Immature natural killer cell (primary cell): ENCODE measurements at places on chromosomes 5 and 9. TPM values are rescaled to one million over a fixed set of nuclear protein-coding genes. Genes with fewer than 3 reads are reported as not detected.

LEAP2 gene
- 2.0 TPM for polyA plus RNA-seq

MCTP1 gene
- polyA plus RNA-seq: 1.4 TPM

TLX3 gene
- polyA plus RNA-seq: not detected

OGN gene
- 0.13 TPM for polyA plus RNA-seq

DAB2 gene
- polyA plus RNA-seq: 17.3 TPM

- no peaks in the 10 kb centered on the region for H3K4me1 ChIP-seq
- no peaks in the 10 kb centered on the region for H3K36me3 ChIP-seq
- H3K27me3 ChIP-seq: no peaks in the 10 kb centered on the region
- no peak overlapping the region for H3K27ac ChIP-seq
- no peak overlapping the region for H3K4me3 ChIP-seq
- no peak for DNase-seq
Measured at GRCh38 chr5:83531661-83532060, 60.1 kb downstream of the VCAN start.

- no peaks in the 10 kb centered on the region for H3K36me3 ChIP-seq
- no peak for DNase-seq
- H3K4me3 ChIP-seq: no peak overlapping the region
- H3K27ac ChIP-seq: no peak overlapping the region
- H3K4me1 ChIP-seq: peaks cover 22% of the 10 kb centered on the region
- no peaks in the 10 kb centered on the region for H3K27me3 ChIP-seq
Measured at GRCh38 chr5:78369680-78370079, 9.3 kb downstream of the SCAMP1 start.

DNA sequence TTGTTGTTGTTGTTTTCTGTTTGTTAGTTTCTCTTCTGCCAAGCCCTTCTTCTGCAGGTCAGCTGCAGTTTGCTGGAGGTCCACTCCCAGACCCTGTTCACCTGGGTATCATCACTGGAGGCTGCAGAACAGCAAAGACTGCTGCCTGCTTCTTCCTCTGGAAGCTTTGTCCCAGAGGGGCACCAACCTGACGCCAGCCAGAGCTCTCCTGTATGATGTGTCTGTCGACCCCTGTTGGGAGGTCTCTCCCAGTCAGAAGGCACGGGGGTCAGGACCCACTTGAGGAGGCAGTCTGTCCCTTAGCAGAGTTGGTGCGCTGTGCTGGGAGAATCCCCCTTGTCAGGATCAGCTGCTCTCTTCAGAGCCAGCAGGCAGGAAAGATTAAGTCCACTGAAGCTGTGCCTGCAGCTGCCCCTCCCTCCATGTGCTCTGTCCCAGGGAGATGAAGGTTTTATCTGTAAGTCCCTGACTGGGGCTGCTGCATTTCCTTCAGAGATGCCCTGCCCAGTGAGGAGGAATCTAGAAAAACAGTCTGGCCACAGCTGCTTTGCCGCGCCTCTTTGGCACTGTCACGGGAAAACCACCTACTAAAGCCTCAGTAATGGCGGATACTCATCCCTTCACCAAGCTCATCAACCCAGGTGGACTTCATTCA, 299.2 kb downstream of the EDIL3 start:
- H3K36me3 ChIP-seq: no peaks in the 10 kb centered on the region
- no peak for DNase-seq
- H3K27me3 ChIP-seq: no peaks in the 10 kb centered on the region
- H3K4me1 ChIP-seq: no peaks in the 10 kb centered on the region

DNA sequence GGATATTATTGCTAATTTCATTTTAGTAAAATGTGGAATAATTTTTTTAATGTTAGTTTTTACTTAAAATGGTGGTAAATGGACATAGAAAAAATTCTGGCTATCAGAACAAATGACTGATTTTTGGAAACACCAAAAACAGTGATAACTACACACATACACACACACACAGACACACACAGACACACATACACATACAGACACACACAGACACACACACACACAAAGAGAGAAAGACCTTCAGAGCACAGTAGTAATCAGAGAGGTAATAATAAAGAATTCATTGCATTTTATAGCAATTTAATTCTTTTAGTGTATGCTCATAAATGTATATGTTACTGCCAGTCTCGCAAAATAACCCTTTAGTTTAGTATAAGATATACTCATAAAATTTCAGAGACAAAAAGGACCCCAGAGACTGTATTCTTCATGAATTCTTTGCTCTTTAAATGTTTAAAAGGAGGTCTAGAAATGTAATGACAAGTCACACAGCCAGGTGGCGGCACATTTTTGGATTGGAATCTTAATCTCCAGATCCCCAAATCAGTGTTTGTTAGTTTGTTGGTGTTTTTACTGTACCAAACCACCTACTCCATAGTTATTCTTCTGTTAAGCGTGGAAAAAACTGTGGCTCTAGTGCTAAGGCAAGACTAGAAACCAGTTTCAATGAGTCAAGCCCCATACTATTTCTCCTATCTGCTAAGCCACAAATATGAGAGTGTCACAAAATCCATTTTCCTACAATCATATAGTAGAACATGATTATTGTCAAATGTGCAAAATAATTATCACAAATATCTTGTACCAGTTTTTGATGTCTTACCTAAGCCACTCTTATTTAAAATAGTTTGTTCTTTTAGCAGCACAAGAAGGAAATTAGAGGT, 109.9 kb downstream of the EDIL3 start:
- no peak for DNase-seq
- no peaks in the 10 kb centered on the region for H3K4me1 ChIP-seq
- no peak overlapping the region for H3K27ac ChIP-seq
- no peaks in the 10 kb centered on the region for H3K36me3 ChIP-seq
- H3K4me3 ChIP-seq: no peak overlapping the region

DNA sequence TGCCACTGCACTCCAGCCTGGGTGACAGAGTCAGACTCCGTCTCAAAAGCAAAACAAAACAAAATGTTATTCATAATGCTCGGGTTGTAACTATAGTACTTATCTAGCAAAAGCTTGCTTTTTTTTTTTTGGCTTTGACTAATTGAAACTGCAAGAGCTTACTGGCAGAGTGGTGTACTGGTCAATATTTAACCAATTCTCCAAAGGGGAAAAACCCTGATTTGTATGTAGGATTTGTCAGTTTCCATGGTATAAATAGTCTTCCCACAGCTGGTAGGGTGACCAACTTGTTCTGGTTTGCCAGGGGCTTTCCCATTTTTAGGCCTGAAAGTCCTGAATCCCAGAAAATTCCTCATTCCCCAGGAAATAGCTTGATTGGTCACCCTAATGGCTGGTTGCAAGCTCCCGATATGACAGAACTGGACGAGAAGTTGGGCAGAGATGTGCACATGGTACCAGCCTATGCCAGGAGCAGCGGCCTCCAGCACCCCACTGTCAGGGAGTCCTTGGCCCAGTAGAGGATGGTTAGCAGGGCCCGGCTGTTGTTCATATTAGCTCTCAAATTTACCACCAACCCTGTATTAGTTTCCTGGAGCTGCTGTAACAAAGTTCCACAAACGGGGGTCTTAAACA, 58.0 kb downstream of the FXN start:
- DNase-seq: no peak
- H3K27me3 ChIP-seq: no peaks in the 10 kb centered on the region
- H3K4me3 ChIP-seq: no peak overlapping the region
- no peak overlapping the region for H3K27ac ChIP-seq

GRCh38 chr5:1392801-1393565, 48.1 kb upstream of the CLPTM1L start:
- H3K36me3 ChIP-seq: no peaks in the 10 kb centered on the region
- no peaks in the 10 kb centered on the region for H3K4me1 ChIP-seq
- DNase-seq: no peak
- H3K27ac ChIP-seq: no peak overlapping the region

- H3K4me3 ChIP-seq: no peak overlapping the region
- H3K4me1 ChIP-seq: no peaks in the 10 kb centered on the region
- H3K27me3 ChIP-seq: no peaks in the 10 kb centered on the region
- no peak for DNase-seq
- H3K36me3 ChIP-seq: no peaks in the 10 kb centered on the region
Measured at GRCh38 chr5:154740483-154740882, 14.7 kb upstream of the LARP1 start.

- DNase-seq: no peak
- H3K27ac ChIP-seq: no peak overlapping the region
- H3K4me3 ChIP-seq: no peak overlapping the region
- H3K4me1 ChIP-seq: no peaks in the 10 kb centered on the region
Measured at GRCh38 chr5:169011009-169011408, 289.9 kb downstream of the SLIT3 start.

- no peak overlapping the region for H3K27ac ChIP-seq
- H3K4me1 ChIP-seq: peaks cover 1% of the 10 kb centered on the region
- no peak for DNase-seq
- H3K36me3 ChIP-seq: no peaks in the 10 kb centered on the region
Measured at GRCh38 chr5:180618829-180619562, 27.7 kb upstream of the SCGB3A1 start.

GRCh38 chr5:135140446-135141204, 106.6 kb upstream of the PITX1 start:
- H3K4me1 ChIP-seq: no peaks in the 10 kb centered on the region
- H3K36me3 ChIP-seq: no peaks in the 10 kb centered on the region
- peaks cover 2% of the 10 kb centered on the region for H3K27me3 ChIP-seq
- no peak overlapping the region for H3K4me3 ChIP-seq
- no peak overlapping the region for H3K27ac ChIP-seq

- H3K4me3 ChIP-seq: no peak overlapping the region
- no peak overlapping the region for H3K27ac ChIP-seq
- no peaks in the 10 kb centered on the region for H3K27me3 ChIP-seq
- peaks cover 4% of the 10 kb centered on the region for H3K36me3 ChIP-seq
- no peaks in the 10 kb centered on the region for H3K4me1 ChIP-seq
- DNase-seq: no peak
Measured at GRCh38 chr9:37555786-37556185, 20.4 kb downstream of the FBXO10 start.

DNA sequence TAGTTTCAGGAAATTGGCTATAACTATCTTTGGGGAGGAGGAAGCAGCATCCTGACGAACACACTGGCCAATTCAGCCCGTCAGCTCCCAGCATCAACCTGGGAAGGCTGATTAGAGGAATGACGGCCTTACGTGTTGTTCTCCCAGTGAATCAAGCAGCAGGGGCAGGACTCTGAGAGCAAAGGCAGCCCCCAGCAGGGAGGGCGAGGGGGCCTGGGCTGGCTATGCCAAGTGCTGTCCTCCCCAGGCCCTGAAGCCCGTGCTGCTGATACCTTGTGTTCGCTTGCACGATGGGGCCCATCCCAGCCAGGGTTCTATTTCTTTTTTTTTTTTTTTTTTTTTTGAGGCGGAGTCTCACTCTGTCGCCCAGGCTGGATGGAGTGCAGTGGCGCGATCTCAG, 254.1 kb downstream of the FSTL4 start:
- H3K4me1 ChIP-seq: no peaks in the 10 kb centered on the region
- H3K36me3 ChIP-seq: no peaks in the 10 kb centered on the region
- peaks cover 1% of the 10 kb centered on the region for H3K27me3 ChIP-seq
- no peak for DNase-seq
- no peak overlapping the region for H3K27ac ChIP-seq

DNA sequence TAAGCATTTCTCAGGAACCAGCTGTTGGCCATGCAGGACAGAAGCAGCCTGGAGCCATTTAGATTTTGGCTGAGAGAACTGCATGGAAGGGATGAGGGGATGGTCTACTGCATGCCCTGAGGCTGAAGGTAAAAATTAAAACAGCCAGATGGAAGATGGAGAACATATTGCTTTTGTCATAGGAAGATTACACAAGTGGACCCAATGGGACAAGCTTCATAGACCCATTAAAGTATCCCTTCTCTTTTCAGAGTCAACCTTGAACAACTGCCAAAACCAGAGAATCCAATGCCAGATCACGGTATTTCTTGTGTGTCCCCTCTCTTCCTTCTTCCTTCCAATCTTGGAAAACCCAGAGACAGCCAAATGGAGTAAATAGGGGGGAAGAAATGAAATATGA, 253.4 kb downstream of the NR2F1-AS1 start:
- H3K36me3 ChIP-seq: no peaks in the 10 kb centered on the region
- no peak overlapping the region for H3K4me3 ChIP-seq
- DNase-seq: no peak
- no peak overlapping the region for H3K27ac ChIP-seq

DNA sequence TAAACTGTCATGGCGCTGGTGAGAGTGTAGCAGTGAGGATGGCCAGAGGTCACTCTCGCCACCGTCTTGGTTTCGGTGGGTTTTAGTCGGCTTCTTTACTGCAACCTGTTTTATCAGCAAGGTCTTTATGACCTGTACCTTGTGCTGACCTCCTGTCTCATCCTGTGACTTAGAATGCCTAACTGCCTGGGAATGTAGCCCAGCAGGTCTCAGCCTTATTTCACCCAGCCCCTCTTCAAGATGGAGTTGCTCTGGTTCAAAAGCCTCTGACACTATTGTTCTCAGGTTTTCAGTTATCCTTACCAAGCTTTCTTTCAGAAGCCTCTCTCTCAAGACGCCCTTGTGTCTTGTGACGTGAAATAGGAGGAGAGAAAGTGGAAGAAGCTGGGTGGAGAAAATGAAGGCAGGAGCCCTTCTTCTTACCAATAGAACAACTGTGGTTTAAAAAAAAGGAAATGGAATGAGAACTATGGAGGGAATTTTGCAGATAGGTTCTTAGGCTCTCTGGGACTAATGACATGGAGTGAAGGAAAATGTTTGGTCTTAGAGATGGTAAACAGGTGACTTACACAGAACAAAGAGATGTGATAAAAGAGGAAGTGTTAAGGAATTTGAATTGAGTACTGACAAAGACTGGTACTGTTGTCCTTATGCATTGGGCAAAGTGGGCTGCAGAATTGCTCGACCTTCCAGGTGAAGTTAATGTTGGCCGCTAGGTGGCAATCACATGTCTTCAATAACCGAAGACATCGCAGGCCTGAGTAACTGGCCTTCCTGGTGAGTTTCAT, 133.3 kb upstream of the RAI14 start:
- H3K4me3 ChIP-seq: no peak overlapping the region
- peaks cover 15% of the 10 kb centered on the region for H3K4me1 ChIP-seq
- DNase-seq: peak; percentile 47
- H3K36me3 ChIP-seq: no peaks in the 10 kb centered on the region
- no peak overlapping the region for H3K27ac ChIP-seq
- H3K27me3 ChIP-seq: no peaks in the 10 kb centered on the region
